ENCODE measurements at places on chromosomes 2 and 18.

DNA sequence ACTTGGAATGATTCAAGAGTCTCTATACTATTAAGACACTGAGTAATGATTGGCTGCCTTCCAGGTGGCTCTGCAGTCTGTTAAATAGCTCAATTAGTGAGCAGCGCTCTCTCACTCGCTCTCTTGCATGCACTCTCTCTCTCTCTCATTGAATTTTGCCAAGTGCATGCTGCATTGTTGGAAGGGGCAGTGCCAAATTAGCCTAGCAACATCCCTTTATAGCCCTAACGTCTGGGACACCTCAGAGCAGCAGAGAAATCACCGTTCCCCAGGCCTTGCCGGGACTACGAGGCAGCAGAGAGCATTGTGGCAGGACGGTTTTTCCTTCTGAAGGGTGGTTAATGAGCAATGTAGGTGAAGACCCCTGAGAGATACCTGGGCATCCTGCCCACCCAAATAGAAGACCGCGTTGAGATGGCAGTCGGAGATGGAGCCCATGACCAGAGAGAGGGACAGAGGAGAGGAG lies 447.6 kb upstream of the POU3F3 start:
- no peak for DNase-seq

DNA sequence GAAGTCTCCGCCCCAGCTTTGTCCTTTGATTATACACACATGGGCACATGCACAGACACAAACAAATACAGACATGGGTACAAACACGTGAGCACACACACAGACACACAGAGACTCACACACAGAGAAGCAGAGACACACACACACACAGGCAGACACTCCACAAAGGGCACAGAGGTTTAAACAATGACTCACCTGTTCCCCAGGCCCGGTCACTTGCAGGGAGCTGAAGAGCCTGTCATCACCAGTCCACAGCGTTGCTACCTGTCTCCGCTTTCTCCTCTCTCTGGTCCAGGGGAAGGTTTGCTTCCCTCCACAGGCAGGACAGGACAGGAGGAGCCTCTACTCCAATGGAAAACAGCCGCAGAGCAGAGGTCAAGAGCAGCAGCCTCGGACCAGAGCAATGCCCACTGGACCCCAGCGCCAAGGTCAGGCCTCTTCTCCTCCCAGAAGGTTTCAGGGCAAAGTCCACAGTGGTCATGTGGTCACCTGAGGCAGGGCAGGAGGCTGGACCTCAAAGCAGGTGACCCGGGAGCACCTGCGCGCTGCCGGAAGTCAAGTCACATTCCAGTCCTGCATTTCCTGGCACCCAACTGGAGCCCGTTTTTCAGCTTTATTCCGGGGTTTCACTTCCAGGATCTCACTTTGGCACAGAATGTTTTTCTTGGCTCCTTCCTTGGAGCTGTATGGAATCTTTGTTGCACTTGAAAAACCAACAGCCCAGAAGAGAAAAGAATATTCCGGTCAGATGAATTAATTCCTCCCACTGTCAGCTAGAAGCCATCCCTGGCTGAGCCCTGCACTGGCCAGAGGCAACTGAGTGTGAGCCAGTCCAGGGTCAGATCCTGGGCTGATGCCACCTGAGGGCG lies at the start of gene RAB17:
RAB17 (minus strand) TSS at position 463 of the 869 bp plus-strand sequence. CDS start 4,580 bp downstream, outside the sequence.
- no peak for DNase-seq

- no peak for DNase-seq
These were observed 5.7 kb downstream of the CYP26B1 start for GRCh38 chr2:72141881-72142451.

- DNase-seq: no peak
These were observed 123.2 kb upstream of the LRP1B start for GRCh38 chr2:142254031-142254430.

DNA sequence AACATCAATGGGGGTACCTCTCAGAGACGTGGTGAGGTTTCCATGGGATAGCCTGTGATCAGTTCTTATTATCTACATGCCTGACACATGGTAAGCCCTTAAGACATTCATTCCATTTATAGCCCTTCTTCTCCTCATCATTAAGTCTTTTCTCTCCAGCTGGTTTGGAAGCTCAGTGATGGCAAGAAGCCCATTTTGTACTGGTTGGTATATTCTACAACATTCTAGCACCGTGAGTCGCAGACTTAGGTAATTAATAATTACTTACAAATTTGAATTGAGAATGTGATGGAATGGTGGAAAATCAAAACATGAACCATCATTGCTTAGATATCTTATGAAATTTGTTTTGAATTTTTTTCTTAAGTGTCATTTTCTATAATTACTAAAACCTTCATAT lies 472.6 kb downstream of the DLGAP1 start:
- DNase-seq: no peak

DNA sequence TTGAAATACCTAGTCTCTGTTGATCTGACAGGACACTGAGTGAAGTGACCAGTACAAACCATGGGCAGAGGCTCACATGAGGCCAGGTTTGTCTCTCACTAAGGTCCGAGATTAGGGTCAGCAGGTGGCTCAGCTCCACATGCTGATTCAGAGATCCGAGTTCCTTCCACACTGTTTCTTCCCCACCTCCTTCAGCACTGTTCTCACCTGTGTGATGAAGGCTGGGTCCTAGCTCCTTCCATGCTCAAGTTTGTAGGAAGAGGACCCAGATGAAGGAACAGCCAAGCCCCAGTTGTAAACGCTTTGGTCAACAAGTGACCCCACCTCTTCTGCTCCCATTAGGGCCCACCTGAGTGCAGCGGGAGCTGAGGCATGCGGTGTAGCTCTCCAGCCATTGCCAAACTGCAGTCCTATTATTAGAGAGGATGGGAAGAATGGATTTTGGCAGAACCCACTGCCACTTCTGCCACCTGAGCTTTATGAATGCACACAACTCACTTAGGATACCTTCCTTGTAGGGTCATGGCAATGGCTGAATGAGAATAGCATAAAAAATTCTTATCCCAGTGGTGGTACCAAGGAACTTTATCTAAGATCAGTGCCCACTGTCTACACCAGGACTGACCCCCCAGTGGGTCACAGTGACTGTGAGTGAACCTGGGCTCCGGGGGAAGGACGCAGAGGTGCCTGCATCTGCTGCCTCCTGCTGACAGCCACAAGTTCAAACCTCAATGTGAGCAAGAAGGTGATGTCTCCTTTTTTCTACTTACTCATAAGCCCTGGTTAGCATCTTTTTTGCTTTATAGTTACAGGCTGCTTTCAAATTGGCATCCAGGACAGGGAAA lies 324.8 kb upstream of the HS6ST1 start:
- no peak for DNase-seq

DNA sequence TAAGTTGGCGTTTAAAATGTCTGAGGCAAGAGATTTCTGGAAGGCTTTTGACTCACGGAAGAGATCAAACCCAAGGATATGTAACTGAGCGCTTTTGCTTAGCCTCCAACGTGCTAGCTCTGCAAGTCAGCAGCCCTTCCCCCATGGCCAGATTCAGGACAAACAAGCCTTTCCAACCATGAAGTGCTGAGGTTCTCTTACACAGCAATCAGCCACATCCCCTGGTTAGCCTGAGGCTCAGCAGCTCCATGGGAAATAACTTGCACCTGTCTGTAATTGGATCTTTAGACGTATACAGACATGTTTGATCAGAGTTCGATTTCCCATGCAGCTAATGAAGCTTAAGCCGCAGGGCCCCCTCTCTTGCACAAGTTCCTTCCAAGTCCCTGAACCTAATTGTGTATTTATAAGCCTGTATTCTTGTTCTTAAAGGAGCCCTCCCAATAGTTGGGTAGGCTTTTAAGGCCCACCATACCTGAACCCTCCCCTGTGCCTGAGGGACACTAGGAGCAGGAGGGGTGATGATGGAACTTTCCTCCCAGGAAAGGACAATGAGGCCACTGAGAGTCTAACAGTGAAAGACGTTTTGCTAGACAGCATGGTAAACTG lies 2.1 kb upstream of the TMEM131 start:
- no peak for DNase-seq

DNA sequence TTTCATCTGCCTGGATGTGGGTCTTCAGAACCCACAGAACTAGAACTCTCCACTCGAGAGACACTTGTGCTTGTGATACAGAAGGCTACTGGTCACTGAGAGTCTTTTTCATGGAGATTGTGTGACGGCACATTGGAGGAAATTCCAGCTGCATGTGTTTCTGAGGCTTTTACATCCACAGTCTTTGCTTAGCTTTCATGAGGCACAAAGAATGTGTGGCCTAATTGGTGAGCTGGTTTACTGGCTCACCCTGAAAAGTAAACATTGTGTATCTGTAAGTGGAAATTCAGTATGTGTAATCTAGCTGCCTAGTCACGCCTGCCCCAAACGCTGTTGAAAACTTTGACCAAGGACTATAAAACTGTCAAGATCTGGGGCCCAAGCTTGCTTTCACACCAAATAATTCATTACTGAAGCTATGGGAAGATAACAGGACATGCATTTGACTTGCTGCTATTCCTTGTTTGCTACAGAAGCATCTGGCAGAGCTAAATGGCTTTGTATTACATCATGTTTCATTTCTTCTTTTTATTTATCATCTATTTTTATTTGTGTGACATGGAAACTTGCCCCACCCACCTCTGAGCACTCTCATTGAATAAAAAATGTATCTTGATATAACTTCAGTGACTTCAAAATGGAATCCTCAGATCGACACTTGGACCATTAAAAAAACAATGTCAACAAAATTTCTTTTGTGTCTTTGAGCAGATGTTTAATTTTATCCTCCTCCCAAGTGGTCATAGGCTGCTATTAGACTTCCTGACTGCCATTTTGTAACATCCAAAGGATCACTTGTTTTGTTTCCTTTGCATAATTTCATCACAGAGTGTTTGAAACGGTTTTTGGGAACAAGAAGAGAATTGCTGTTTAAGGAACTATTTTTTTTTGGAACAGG lies 80.2 kb downstream of the EFEMP1 start:
- DNase-seq: no peak

DNA sequence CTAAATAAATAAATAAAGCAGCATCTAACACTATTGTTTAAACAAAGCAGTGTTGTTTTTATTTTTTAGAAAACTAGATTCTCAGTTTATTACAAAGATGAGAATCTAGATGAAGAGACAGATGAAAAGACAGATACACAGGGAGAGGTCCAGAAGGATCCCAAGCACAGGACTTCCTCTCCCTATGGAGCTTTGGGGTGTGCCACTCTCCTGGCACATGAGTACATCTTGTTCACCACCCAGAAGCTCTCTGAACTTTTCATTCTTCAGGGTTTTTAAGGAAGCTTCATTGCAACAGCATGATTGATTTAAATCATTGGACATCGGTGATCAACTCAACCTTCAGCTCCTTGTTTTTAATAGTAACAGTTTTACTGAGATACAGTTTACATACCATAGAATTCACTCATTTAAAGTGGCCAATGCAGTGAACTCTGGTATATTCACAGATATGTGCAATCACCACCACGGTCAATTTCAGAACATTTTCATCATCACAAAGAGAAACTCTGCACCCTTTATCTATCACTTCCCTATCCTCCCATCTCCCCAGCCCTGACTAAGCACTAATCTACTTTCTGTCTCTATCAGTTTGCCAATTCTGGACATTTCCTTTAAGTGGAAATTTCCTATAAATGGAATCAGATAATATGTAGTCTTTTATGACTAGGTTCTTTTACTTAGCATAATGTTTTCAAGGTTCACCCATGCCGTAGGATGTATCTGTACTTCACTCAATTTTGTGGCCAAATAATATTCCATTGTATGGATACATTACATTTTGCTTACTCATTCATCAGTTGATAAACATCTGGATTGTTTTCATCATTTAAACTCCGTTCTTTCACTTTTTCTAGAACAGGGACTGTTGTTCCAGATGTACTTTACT lies 62.3 kb upstream of the ZFP36L2 start:
- DNase-seq: no peak

DNA sequence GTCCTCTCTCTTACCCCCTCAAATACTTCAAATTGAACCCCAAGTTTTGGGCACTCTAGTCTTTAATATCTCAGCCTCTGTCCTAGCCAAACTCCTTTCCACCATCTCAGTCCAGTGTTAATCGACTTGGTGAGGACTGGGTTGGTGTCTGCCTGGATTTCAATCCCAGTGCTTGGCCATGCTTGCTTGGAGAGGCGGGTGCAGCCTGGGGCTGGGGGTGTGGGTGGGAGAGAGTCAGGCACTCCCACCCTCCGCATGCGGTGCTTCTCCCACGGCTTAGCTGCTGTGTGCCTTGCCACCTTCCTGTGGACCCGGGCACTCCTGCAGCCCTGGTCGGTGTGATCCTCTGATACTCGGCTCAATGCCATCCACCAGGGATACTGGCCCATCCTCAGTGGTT lies 220.8 kb upstream of the HDAC4 start:
- DNase-seq: no peak

DNA sequence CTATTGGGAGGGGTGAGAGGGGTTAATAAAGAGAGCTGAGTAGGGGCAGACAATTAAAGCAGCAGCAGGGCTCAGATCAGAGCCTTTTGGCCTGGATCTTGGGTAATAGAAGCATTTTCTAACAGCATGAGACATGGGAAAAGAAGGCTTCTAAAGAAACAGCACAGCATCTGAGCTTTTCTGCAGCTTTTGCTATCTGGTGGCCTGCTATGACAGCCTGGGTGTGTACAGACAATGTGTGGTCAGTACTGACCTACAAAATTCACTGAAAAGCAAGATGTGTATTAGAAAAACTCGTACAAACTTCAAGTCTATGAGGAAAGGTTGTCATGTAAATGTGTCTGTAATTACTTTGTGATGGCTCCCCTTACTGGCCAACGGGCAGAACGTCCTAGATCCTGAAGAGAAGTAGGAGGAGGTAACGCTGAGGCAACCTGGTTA lies 95.6 kb downstream of the GALNT3 start:
- DNase-seq: peak; percentile 17

GRCh38 chr2:3291750-3292149 lies 85.9 kb downstream of the EIPR1 start:
- DNase-seq: no peak

DNA sequence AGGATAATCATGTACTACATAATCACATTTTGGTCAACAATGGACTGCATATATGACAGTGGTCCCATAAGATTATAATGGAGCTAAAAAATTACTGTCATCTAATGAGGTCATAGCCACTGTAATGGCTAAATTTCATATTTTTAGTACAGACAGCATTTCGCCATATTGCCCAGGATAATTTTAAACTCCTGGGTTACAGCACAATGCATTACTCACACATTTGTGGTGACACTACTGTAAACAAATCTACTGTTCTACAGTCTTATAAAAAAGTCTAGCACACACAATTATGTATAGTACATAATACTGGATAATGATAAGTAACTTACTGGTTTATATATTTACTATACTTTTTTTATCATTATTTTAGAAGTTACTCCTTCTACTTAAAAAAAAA lies 12.8 kb downstream of the EIF2AK2 start:
- DNase-seq: no peak

DNA sequence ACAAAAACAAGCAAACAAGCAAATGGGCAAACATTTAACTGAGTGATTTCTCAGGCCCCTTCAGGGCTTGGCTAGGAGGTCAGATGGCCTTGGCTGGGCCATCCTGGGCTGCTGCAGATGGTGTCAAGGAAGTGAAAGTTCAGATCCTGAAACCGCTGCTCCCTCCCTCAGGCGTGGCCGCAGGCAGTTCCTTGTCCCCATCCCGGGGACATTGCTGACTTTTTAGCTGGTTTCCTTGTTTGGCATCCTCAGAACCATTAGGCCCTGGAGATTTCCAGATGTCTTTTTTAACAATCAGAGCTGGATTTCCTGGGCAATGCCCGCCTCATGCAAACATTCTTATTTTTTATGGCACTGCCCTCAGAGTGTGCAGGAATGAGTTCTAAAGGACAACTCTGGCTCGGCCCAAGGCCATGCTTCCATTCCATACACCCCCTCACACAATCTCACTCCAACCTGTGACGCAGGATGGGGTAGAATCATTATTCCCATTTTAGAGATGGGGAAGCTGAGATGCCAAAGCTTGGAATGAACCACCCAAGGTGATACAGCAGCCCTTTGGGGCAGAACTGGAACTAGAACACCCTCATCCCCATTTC lies 86.1 kb upstream of the ZCCHC2 start:
- no peak for DNase-seq

GRCh38 chr2:8380566-8380965 lies 301.3 kb upstream of the ID2 start:
- no peak for DNase-seq
